Activated T-helper 1 cell treated with anti-CD3 and anti-CD28 coated beads, Interleukin-12 subunit alpha, Interleukin-12 subunit beta, Interleukin-2, Interleukin-4 antibody, amounts not matched to agents 30 ng/mL and 10 ng/mL and 1 ng/mL, durations not matched to agents 14 hours and 24 hours and 36 hours (primary cell): ENCODE measurements at places on chromosomes 5 and 9. TPM values are rescaled to one million over a fixed set of nuclear protein-coding genes. Genes with fewer than 3 reads are reported as not detected.

- no peak for DNase-seq
Observed at GRCh38 chr5:179906795-179907555, 722 bp downstream of the TBC1D9B start.

- DNase-seq: no peak
Observed at GRCh38 chr5:37721447-37721871, 118.4 kb downstream of the GDNF start.

DNA sequence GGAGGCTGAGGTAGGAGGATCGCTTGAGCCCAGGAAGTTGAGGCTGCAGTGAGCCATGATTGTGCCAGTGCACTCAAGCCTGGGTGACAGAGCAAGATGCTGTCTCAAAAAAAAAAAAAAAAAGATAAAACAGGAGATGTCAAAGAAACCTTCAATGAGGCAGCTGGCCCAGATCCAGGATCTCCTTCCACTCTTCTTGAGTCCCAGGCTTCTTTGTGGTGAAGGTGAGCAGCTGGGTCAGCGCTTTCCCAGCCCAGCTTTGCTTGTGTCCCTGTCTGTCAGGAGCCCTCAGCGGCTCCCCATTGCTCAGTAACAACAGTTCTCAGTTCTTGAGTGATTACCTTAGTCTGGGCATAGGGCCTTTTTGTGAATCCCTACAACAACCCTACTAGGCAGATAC lies 69.4 kb upstream of the PSD2 start:
- no peak for DNase-seq

- no peak for DNase-seq
Observed at GRCh38 chr5:124408738-124409453, 337.5 kb downstream of the ZNF608 start.

DNA sequence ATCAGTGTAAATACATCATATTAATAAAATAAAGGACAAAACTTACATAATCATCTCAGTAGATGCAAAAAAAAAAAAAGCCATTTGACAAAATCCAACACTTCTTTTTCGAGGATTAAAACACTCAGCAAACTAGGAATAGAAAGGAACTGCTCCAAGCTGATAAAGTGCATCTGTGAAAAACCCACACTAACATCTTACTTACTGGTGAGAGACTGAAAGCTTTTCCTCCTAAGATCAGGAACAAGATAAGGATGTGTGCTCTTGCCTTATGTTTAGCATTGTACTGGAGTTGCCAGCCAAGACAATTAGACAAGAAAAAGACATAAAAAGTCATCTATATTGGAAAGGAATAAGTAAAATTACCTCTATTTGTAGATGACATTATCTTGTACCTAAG lies 120.2 kb upstream of the SAP30L start:
- DNase-seq: no peak

DNA sequence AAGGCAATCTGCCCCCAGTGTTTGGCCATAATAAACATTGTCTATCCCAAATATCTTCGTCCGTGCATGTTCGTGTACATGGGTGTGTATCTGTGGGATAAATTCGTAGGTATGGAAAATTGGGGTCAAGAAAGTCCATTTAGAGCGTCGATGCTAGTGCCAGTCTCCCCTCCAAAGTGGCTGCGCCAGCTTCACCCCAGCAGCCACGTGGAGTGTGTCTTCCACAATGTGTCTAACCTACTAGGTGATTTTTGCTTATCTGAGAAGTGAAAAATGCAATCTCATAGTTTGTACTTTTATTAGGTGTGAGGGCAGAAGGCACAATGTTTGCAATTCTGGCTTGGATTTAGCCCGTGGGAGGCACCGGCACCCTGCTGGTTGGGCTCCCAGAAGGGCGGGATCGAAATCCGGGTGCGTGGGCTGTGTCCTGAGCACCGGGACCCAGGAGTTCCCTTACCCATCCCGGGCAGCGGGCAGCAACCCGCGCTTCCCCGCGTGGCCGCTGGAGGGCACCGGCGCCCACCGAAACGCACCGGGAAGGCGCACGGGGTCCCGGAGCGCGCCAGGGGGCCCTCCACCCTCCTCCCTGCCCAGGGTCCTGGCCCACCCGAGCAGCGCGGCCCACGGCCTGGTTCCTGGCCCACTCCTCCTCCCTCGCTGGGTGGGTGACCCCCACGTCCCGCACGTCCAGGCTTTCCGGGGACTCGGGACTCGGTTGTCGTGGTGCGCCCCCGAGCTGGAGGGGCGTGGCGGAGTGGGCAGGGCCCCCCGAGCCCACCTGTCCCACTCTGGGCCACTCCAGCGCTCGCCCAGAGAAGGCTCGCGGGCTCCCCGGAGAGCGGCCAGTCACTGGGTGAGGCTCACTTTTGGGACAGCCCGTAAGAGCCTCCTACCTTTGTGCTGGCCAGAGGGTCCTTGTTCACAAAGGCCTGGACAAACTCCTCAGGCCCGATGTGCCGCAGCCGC lies 55.4 kb upstream of the RNF130 start:
- DNase-seq: no peak

- no peak for DNase-seq
Observed at GRCh38 chr9:90300611-90301276, 341.9 kb downstream of the DIRAS2 start.

- peak; percentile 32 for DNase-seq
Observed at GRCh38 chr9:92706218-92706940, 36.4 kb upstream of the IPPK start.

Gene ADGRD2
- total RNA-seq: not detected in 2 replicates

Gene ZBED3
- 0.49 and 1.0 TPM in 2 replicates for total RNA-seq

Gene LRRC14B
- total RNA-seq: not detected in 2 replicates

Gene OR1J2
- total RNA-seq: not detected in 2 replicates
